ENCODE measurements at places on chromosomes 1 and 21.

DNA sequence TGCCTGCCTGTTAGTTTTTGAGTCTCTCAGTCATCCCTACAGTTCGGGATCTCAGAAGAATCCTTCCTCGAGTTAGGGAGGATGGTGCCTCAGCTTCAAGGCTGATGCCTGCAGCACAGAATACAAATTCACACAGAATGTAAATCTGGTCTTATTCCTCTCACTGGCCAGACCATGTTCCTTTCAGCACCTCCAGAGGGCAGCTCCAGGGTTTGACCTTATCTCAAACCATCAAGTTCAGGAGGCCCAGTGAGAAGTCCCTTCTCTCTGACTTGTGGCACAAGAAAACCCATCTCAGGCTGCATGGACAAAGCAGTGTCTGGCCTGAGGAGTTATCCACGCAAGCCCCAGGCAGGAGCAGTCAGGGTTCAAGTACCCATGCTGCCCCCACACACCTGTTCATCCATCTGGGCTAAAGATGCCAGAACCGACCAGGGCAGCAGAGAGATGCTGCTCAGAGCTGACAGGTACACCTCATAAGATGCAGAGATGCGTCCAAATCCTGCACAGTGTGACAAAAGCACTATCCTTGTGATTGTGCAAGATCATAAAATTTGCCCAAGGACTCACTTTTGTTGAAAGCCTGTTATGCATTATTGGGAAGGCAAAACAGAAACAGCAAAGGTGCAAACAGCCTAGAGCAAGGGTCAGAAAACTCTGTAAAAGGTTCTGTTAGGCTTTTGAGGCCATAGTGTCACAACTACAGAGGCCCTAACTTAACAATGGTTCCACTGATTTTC, 49.8 kb downstream of the BCAR3 start:
- no peak for DNase-seq

DNA sequence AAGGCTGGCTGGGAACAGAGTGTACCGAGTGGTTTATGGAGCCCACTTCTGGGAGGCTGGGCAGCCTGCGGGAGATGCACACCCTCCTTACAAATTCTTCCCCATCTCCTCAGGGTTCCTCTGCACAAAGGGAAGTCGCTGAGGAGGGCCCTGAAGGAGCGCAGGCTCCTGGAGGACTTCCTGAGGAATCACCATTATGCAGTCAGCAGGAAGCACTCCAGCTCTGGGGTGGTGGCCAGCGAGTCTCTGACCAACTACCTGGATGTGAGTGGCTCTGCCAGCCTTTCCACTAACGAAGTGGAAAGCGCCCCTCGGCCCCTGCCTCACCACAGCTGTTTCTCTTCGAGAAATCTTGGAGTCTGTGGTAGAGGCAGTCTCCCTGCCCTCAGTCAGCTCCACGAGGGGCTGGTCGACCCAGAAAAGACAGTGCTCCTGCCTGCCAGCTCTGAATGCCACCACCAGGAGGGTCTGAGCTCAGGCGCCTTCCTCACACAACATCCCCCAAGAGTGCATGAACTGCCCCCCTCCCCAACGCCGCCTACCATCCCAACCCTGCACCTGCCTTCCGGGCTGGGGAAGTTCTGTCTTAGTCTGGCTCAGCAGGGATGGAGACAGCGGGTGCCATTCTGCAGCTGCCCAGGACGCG, 31.8 kb downstream of the PROK1 start:
- DNase-seq, result no peak

GRCh38 chr1:167440345-167440744, 78.0 kb downstream of the CD247 start:
- DNase-seq, result no peak

DNA sequence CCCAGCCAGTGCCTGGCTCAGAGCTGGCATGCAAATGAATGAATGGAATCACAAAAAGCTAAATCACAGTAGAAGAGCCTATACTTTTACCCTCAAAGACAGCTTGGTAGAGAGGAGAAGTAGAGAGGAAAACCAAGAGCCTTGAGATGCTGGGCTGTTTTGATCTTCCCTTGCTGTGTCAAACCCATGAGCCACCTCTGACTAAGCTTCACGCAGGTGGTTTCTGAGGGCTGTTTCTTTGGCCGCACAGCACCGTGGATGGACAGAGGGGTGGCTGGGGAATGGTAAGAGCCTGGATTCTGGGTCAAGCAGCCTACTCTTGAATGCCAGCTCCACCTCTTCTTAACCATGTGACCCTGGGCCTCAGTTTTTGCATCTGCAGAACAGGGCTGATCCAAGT, 18.6 kb downstream of the ABCG1 start:
- DNase-seq, result no peak

DNA sequence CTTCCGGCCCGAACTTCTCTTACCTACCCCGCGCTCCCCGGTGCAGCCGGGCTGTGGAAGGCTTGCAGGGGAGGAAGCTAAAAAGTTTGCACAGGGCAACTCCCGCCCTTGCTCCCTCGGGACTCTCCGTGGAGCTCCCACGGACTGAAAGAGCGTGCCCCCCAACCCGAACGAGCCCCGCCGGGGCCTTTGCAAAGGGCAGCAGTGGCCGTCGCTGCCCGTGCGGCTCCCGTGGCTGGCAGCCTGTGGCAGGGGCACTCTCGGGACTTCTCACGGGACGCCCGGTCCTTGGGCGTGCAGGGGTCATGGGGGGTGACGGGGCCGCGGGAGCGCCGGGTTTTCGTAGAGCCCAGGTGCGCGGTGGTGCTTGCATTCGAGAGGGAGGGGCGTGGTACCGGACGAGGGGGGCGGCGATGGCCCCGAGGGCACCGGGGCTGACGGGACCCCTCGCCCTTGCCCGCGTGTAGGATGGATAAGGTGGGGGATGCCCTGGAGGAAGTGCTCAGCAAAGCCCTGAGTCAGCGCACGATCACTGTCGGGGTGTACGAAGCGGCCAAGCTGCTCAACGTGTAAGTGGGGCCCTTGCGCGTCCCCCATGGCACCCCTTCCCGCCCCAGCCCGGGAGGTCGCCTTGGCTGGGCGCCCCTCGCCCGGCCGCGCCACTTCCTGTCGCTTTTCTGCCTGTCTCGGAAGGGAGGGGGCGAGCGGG, 711 bp downstream of the GADD45A start:
- DNase-seq, result no peak

DNA sequence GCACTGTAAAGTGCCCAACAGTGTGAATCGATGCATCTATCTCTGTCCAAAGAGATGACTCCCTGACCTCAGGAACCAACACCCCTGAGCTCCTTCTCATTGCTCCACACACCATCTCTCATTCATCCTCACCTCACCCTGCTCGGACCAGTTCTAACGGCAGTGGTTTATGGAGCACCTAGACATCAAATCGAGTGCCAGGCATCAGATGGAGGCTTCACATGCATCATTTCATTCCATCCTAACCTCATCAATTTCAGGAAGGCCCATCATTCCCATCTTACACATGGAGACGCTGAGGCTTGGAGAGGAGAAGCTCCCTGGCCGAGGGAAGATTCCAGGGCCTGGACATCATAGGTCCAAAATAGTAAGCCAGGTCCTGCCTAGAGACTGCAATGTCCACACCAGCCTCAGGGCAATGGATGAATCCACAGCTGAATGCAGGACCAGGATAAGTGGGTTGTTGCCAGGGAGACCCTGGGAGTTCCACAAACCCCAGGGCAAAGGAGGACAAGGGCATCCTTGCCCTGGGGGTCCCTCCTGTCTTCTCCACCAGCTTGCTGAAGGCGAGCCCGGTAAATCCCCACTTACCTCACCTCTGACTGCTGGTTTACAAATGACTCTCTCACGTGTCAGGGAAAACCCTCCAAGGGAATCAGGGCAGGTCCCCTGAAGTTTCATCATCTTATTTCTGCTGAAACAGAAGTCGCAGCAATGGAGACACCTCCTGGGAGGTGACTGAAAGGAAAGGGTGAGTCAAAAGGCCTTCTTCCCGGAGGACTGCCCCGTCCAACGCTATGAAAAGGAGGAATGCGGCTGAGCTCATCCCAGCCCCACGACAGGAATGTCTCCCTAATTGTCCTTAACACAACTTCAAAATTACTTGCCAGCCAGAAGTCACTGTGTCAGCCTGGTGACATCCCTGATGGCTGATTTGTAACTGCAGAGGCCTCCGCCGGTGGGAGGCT, 9.0 kb upstream of the IFFO2 start:
- no peak for DNase-seq

DNA sequence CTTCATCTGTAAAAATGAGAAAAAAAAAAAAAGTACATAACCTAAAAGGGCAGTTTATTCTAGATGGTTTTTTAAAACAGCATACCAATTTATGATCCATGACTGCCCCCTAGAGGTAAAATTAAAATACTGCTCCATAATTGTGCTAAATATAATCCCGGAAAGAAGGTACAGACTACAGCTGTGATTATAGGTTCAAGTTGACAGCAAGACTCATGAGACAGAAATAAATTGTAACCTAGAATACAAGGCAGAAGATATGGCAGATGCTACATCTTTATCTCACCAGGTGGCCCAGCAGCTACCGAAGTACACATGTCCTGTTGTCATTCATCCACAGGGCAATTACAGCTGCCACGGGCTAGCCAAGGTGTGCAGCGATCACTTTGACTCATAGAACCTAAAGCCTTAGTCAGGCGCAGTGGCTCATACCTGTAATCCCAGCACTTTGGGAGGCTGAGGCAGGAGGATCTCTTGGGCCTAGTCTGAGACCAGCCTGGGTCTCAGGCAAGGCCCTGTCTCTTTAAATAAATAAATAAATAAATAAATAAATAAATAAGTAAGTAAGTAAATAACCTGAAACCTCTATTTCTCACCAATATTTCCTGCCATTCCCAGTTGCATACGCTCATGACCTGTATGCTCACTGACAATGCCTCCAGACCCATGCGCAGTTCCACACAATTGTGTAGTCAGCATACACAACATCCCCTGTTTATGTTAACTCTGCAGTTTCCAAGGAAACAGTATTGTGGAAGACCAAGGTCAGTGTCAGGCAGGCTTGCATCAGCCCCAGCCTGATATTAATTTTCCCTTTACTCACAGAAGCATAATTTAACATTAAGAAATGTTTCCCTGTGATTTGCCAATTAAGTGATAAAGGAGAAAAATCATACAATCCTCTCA, 18.3 kb upstream of the PPIE start:
- no peak for DNase-seq

DNA sequence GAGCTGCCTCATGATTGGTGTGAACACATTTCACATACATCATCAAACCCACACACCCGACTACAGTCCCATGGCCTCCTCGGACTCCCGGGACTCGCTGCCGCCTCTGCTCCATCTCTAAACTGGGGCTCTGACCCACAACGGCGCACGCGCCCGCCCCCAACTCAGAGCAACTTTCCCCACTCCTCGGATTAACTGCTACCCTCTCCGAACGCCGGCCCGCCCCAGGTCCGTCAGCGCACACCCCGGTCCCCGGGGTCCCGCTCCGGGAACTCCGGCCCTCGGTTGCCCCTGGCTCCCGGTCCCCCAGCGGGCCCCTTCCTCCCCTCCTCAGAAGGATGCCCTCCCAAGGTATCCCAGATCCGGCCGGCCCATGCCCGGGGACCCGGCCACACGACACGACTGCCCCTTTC, 740 bp downstream of the DSTYK start:
- no peak for DNase-seq

- DNase-seq, result no peak
These were observed 27.0 kb downstream of the COL18A1 start for GRCh38 chr21:45431781-45432572.

GRCh38 chr1:188243456-188243855, 1414.7 kb downstream of the PLA2G4A start:
- no peak for DNase-seq

GRCh38 chr1:22137004-22137720, 5.7 kb downstream of the WNT4 start:
- no peak for DNase-seq

Measured in hippocampal formation (tissue), 2 donors.